Progenitor cell of endocrine pancreas (in vitro differentiated cells): ENCODE measurements at places on chromosomes 5 and 9. TPM values are rescaled to one million over a fixed set of nuclear protein-coding genes. Genes with fewer than 3 reads are reported as not detected.

DNA sequence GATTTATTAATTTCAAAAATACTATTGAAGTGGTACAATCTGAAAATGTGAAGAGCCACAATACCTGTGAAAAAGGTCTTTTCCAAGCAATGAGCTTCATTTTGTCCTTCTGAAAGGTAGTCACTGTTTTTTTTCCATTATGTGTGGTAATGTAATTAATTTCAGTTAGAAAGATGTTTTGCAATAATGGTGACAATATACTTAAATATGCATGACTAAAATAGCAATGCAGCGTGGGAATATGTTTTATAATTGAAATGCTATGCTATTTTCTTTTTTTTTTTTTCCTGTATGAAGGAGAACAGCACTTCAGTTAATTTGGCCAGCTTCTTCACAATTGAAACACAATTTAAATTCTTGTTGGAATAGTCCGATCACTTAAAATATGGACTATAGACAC, 41.9 kb downstream of the NPR3 start:
- no peak for DNase-seq

DNA sequence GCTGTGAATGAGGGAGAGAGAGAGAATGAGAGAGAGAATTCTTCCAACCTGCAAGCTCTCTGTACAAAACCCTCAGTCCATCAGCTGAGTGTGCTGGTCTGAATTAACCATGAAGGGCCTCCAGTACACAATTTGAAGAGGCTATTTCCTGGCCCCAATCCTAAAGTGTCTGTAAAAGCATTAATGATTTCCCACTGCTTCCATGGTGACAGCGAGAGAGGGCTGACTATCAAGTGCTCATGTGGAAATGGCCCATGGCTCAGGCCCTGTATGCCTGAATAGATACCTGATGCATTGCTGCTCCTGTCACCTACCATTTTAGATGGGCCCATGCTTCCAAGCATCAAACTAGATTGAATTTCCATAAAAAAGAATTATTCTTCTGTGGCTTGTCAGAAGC, 592.4 kb downstream of the KIF4B start:
- no peak for DNase-seq

Gene COL5A1
- total RNA-seq: 19.8 and 21.5 TPM in 2 replicates

Gene CCL19
- total RNA-seq: 0.53 TPM in 1 of 2 replicates, not detected in the other

Gene TTC23L
- total RNA-seq: 2.8 and 2.9 TPM in 2 replicates

- DNase-seq: no peak
These were observed 15.2 kb downstream of the LIFR start for GRCh38 chr5:38541174-38541725.

Gene FIBCD1
- not detected in 2 replicates for total RNA-seq

DNA sequence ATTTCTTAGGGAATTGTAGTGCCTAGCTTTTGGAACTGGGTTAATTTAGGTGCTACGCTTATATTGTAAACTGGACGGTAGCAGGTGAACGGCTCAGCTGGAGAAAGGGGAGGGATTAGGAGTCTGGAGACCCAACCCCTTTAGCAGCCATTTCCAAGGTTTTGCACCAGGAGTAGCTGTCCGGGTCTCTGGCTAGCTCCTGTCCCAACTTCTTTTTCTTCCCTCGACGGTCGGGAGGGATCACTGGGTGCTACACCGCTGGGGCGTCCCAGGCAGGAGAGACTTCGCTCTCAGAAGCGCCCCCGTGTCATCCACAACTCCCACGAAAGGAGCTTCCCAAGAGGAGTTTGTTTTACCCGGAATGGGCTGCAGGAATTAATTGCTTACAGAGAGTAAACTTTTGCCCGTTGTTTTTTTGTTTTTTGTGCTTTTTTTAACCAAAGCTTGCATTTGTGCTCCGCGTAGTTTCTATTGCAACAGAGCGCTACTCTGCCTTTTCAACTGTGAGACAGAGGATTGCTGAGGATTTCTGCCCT, 1640.9 kb upstream of the C9orf72 start:
- DNase-seq: peak; percentile 24

DNA sequence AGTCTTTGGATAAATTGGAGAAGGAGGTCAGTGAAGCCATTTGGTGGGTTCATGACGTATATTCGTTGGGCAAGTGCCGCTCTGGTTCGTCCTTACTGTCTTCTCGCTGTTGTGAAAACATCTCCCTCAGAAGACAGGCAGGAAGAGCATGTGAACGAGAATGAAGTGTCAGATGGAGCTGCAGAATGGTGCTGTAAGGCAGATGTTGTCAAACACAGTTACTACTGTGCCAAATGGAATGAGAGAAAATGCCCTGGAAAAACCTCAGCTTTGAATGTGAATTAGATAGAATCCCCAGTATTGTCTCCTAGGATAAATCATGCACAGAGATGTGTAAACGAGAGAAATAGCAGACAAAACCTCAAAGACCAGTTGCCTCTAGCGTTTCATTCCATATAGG, 121.5 kb downstream of the CAMK4 start:
- no peak for DNase-seq

Gene CNTFR
- total RNA-seq: 2.3 and 2.7 TPM in 2 replicates

- no peak for DNase-seq
These were observed 1206.7 kb downstream of the CDH12 start for GRCh38 chr5:21646469-21646868.

GRCh38 chr9:137421838-137422603, 941 bp downstream of the EXD3 start:
- DNase-seq: no peak

Gene PCDHB11
- 4.7 and 5.9 TPM in 2 replicates for total RNA-seq

GRCh38 chr9:76090330-76090729, 199.9 kb downstream of the PCSK5 start:
- no peak for DNase-seq

GRCh38 chr9:129038109-129038852, 1.9 kb downstream of the MIGA2 start:
- DNase-seq: no peak

GRCh38 chr5:59525957-59526356, 367.6 kb downstream of the PDE4D start:
- no peak for DNase-seq

Gene TYRP1
- not detected in 2 replicates for total RNA-seq

- no peak for DNase-seq
These were observed 74.7 kb downstream of the NTRK2 start for GRCh38 chr9:84744195-84744594.

DNA sequence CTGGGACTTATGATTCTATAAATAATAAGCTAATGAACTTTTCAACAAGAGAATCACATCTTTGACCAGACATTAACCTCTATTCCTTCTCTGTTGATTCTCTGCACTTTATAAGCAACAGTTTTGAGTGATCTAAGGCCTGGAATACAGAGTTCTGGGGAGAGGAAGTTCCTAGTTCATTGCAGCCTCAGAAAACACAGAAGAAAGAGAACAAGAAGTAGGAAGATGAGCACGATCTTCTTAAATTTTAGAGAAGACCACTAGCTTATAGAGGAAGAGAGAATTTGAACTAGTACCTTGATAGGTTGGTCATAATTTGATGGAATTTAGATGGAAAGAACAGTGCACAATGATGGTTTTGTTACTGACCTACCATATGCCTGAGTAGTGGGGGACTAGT, 8.5 kb upstream of the C9orf72 start:
- DNase-seq: no peak
